DMS53 (cell line): ENCODE measurements at places on chromosomes 1 and 21.
A peak's percentile ranks its signal among the peaks of the same experiment; 100 is the strongest.

- DNase-seq: no peak
Observed at GRCh38 chr1:231666220-231666936, 39.8 kb downstream of the DISC1 start.

- DNase-seq: peak; percentile 56
Observed at GRCh38 chr1:172278478-172278877, 142.0 kb upstream of the C1orf105 start.

GRCh38 chr1:2108213-2108876, 58.1 kb downstream of the PRKCZ start:
- DNase-seq: peak; percentile 30

GRCh38 chr1:101247404-101248287, 10.8 kb downstream of the S1PR1 start:
- no peak for DNase-seq

GRCh38 chr1:38776466-38777065, 83.0 kb downstream of the RRAGC start:
- no peak for DNase-seq

GRCh38 chr1:33466159-33466558, 6.3 kb upstream of the ZSCAN20 start:
- no peak for DNase-seq

DNA sequence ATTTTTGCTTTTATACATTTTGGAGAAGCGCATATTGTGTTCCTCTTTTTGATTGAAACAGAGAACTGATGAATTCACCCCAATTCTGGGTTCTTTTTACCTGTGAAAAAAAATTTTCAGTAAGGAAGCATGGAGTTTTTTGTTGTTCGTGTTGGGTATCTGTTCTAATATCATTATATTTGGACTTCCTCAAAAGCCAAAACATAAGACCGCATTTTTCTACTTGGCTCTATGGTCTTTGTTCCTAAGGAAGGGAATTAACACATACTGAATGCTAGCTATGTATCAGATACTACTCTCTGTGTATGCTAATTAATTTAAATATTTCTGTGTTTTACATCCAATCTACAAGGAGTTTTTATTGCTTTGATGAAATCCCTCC, 12.9 kb downstream of the EPB41 start:
- DNase-seq: no peak

DNA sequence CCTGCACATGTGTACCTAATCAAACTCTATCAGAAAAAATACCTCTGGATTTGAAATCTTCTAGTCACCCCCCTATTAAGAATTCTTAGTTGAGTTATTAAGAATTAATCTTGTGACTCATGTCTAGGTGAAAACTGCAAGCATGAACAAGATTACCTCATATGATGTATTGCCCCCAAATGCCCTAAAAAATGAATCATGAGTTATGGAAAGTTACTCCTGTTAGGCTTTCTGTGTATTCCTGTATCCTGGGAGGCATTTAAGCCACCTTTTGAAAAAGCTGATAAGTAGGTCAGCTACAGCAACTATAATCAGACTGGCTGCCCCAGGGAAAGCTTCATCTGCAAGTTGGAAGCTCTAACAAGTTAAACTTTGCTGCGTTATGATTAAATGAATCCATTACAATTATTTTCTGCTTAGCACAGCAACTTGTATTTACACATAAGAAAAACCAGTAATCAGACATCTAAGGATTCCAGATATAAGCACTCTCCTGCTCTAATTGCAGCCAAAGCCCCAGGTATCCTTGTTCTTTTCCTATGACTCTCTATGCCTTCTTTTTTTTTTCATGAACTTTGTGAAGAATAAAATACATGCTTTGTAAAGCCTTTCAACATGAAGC, 147.7 kb downstream of the NTPCR start:
- DNase-seq: no peak

- DNase-seq: peak; percentile 49
Observed at GRCh38 chr1:79859212-79859948, 852.9 kb upstream of the ADGRL4 start.

DNA sequence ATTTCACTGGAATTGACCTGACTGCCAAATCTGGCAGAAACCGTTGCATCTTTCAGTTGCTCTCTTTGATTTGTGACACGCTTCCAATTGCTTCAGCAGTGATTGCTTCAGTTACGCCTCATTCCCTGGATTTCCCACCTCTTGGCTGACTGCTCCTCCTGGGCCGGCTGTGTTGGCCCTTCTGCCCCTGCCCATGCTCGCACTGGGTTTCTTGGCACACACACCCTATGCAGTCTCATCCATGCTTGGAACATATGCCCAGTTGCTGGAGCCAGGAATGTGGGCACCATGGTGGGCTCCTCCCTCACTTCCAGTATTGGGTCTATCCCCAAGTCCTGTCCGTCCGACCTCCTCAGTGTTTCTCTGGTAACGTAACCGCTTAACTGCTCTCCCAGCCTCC, 2.2 kb upstream of the ZBTB21 start:
- DNase-seq: no peak

GRCh38 chr1:47758341-47759250, 238.6 kb downstream of the TRABD2B start:
- no peak for DNase-seq

DNA sequence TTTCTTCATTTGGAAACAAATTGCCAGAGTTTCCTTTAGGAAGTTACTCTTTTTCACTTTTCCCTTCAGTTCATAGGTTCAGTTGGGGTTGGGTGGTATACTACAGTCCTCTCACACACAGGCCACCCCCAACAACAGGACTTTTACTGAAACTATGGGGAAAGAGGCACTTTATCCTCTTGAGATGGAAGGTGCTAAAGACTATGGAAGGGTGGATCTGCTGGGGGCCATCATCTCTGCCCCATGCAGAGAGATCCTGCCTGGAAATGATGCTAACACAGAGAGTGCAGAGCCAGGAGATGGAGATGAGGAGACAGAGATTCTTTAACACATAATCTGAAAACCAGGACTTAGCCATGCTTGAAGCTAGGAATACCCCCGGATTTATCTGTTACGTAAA, 24.3 kb downstream of the ILDR2 start:
- DNase-seq: no peak

DNA sequence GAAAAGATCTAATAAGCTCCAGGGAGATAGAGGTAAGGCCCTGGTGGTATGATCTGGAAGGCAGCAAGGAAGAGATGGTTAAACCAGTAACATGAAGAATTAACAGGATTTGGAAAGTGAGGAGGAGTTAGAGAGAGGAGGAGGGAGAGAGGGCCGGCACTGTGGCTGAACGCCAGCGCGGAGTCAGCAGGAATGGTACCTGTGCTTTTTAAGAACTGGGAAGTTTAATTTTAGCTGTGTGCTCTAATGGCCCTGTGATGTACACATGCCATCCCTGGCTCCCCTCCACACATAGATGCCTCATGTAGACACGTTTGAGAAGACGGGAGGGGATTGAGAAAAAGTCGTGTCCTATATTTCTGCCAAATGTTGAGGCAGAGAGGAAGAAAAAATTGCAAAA, 13.8 kb upstream of the AVPR1B start:
- DNase-seq: no peak

GRCh38 chr1:154866257-154867063, 3.6 kb downstream of the KCNN3 start:
- no peak for DNase-seq

DNA sequence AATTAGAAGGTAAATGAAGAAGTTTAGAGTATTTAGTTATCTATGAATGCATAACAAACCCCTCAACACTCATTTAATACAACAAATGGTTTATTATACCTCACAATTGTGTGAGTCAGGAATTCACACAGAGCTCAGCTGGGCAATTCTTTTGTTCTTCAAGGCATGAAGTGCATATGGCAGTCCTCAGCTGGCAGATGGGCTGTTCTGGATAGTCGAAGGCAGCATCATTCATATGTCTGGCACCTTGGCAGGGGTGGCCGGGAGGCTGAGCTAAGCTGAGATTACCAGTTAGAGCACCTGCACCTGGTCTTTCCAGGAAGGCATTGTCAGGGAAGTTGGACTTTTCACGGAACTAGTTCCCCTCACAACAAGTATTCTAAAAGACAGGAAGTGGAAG, 286.2 kb upstream of the DUSP10 start:
- DNase-seq: peak; percentile 37

DNA sequence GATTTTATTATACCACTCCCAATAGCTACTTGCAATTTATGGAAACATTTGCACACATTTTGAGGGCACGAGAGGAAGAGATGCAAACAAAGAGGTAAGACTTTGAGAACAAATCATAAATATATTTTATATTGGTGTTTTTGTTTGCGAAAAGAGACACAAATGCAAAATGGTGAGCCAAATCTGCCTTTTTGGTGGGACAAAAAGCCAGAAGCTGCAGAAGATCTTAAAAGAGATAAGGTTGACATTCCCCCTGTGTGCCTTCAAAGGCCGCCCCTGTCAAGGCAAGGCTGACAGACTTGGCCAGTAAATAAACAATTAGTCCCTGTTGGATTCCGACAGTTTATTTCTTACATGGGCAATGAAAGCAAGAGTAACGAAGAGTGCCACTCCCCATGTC, 122.8 kb downstream of the LBR start:
- DNase-seq: no peak
